ENCODE measurements at places on chromosomes 16 and 17.

GRCh38 chr17:44203731-44204440 is 4.2 kb upstream of the ATXN7L3 start:
- peaks cover 17% of the 10 kb centered on the region for H3K36me3 ChIP-seq
- no peak overlapping the region for H3K27ac ChIP-seq
- H3K27me3 ChIP-seq: no peaks in the 10 kb centered on the region
- peaks cover 4% of the 10 kb centered on the region for H3K4me1 ChIP-seq

GRCh38 chr17:77129568-77130301 is 11.0 kb upstream of the SEC14L1 start:
- H3K27ac ChIP-seq: no peak overlapping the region
- no peak overlapping the region for H3K4me3 ChIP-seq
- H3K27me3 ChIP-seq: no peaks in the 10 kb centered on the region

GRCh38 chr16:10868596-10869469 is 8.2 kb upstream of the CIITA start:
- no peak overlapping the region for H3K27ac ChIP-seq
- no peaks in the 10 kb centered on the region for H3K27me3 ChIP-seq
- no peak for DNase-seq
- no peak overlapping the region for H3K4me3 ChIP-seq

GRCh38 chr17:75346906-75347305 is 57.7 kb upstream of the SLC25A19 start:
- H3K27ac ChIP-seq: 0 out of 2 replicates have a peak overlapping the region, but pooled peaks have one; percentile 8
- no peaks in the 10 kb centered on the region for H3K36me3 ChIP-seq
- peaks cover 38% of the 10 kb centered on the region for H3K4me1 ChIP-seq
- no peaks in the 10 kb centered on the region for H3K27me3 ChIP-seq
- DNase-seq: peak; percentile 85

- DNase-seq: no peak
- no peaks in the 10 kb centered on the region for H3K4me1 ChIP-seq
- H3K36me3 ChIP-seq: no peaks in the 10 kb centered on the region
- no peak overlapping the region for H3K27ac ChIP-seq
- peaks cover 4% of the 10 kb centered on the region for H3K27me3 ChIP-seq
These were observed 27.9 kb downstream of the SLFN11 start for GRCh38 chr17:35345445-35345925.

DNA sequence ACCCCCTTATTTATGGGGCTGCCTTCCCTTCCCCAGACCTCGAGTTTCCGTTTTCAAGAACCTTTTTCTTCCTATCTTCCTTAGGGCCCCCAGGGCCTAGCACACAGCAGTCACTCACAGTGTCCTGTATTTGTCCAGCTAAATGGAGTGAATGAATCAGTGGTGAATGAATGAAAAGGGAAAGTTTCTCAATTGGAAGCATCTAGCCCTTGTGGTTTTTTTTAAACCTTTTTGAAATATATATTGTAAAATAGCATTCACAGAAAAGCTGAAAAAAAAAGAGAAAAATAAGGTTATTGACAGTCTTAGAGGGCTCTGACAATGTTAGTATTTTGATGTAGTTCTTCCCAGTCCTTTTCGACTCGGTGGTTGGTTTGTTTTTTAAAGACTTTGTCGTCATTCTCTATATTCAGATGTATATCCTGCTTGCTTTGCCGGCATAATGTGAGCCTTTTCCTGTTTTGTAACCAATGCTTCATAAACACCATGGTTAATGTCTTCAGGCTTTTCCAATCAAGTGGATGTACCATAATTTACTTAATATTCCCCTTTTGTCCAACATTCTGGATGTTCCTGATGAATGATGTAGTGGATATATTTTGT is 45.3 kb downstream of the RAI1 start:
- no peak for DNase-seq
- H3K27ac ChIP-seq: no peak overlapping the region
- no peaks in the 10 kb centered on the region for H3K4me1 ChIP-seq
- H3K4me3 ChIP-seq: no peak overlapping the region
- H3K36me3 ChIP-seq: peaks cover 22% of the 10 kb centered on the region

- H3K27me3 ChIP-seq: no peaks in the 10 kb centered on the region
- no peak for DNase-seq
- H3K27ac ChIP-seq: peak overlapping the region; percentile 75
- peak overlapping the region; percentile 100 for H3K4me3 ChIP-seq
- no peaks in the 10 kb centered on the region for H3K36me3 ChIP-seq
These were observed 1.3 kb upstream of the NUTF2 start for GRCh38 chr16:67845291-67846062.

- no peak for DNase-seq
- no peak overlapping the region for H3K4me3 ChIP-seq
- H3K27me3 ChIP-seq: no peaks in the 10 kb centered on the region
- no peaks in the 10 kb centered on the region for H3K36me3 ChIP-seq
- peaks cover 6% of the 10 kb centered on the region for H3K4me1 ChIP-seq
These were observed 123.7 kb downstream of the STX8 start for GRCh38 chr17:9451934-9452333.

GRCh38 chr17:34920676-34921075 is 40.6 kb downstream of the CCT6B start:
- H3K27me3 ChIP-seq: no peaks in the 10 kb centered on the region
- DNase-seq: no peak
- H3K27ac ChIP-seq: no peak overlapping the region
- H3K4me3 ChIP-seq: no peak overlapping the region

- H3K27ac ChIP-seq: no peak overlapping the region
- H3K27me3 ChIP-seq: no peaks in the 10 kb centered on the region
- DNase-seq: no peak
- no peak overlapping the region for H3K4me3 ChIP-seq
These were observed 20.0 kb downstream of the IST1 start for GRCh38 chr16:71915350-71915749.

- peaks cover 5% of the 10 kb centered on the region for H3K4me1 ChIP-seq
- H3K4me3 ChIP-seq: peak overlapping the region; percentile 94
- DNase-seq: no peak
- peaks cover 30% of the 10 kb centered on the region for H3K36me3 ChIP-seq
- H3K27me3 ChIP-seq: no peaks in the 10 kb centered on the region
These were observed 428 bp downstream of the TUFM start for GRCh38 chr16:28845761-28846079.

GRCh38 chr16:68664297-68664696 is 19.2 kb downstream of the CDH3 start:
- no peaks in the 10 kb centered on the region for H3K36me3 ChIP-seq
- no peak overlapping the region for H3K4me3 ChIP-seq
- H3K27me3 ChIP-seq: no peaks in the 10 kb centered on the region

GRCh38 chr16:15059324-15059723 is 3.5 kb upstream of the NTAN1 start:
- H3K36me3 ChIP-seq: peaks cover 30% of the 10 kb centered on the region
- no peaks in the 10 kb centered on the region for H3K4me1 ChIP-seq
- no peak overlapping the region for H3K4me3 ChIP-seq
- no peak for DNase-seq
- H3K27ac ChIP-seq: no peak overlapping the region
- H3K27me3 ChIP-seq: no peaks in the 10 kb centered on the region

- H3K27ac ChIP-seq: no peak overlapping the region
- H3K4me3 ChIP-seq: no peak overlapping the region
- H3K4me1 ChIP-seq: peaks cover 9% of the 10 kb centered on the region
- peaks cover 3% of the 10 kb centered on the region for H3K36me3 ChIP-seq
- H3K27me3 ChIP-seq: no peaks in the 10 kb centered on the region
- peak; percentile 75 for DNase-seq
These were observed 20.8 kb downstream of the NPRL3 start for GRCh38 chr16:117379-118365.

- no peak for DNase-seq
- H3K27me3 ChIP-seq: no peaks in the 10 kb centered on the region
- no peak overlapping the region for H3K27ac ChIP-seq
- no peaks in the 10 kb centered on the region for H3K4me1 ChIP-seq
- H3K4me3 ChIP-seq: no peak overlapping the region
These were observed 20.4 kb downstream of the NLRC5 start for GRCh38 chr16:57009643-57010170.

DNA sequence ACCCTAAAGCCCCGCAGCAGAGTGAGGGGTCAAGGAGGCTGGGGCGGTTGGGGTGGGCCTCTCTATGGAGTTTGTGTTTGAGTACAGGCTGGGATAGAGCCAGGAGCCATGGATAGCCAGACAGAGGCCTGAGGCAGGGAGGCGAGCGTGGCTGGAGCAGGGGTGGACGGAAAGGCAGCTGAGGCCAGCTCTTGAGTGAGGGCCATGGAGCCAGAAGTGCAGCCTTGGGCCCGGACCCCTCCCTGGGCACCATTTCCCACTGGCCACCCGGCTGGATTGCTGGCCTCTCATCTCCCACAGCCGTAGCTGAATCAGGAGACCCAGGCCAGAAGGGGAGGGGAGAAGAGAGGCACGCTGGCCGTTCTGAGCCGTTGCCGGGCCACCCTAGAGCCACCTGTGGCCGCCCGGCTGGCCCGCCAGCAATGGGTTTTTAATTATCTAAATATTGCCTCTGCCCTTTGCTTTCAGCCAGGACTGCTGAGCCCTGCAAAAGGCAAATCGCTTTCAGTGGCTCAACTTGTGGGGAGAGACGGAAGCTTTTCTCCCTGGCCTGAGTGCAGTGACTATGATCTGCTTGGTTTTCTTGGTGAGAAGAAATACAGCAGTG is 75.2 kb upstream of the GSE1 start:
- no peaks in the 10 kb centered on the region for H3K27me3 ChIP-seq
- DNase-seq: no peak
- peaks cover 16% of the 10 kb centered on the region for H3K4me1 ChIP-seq
- H3K27ac ChIP-seq: no peak overlapping the region

GRCh38 chr16:22312897-22313781 is 15.9 kb downstream of the POLR3E start:
- H3K27ac ChIP-seq: no peak overlapping the region
- H3K4me3 ChIP-seq: no peak overlapping the region
- no peak for DNase-seq
- no peaks in the 10 kb centered on the region for H3K4me1 ChIP-seq
- peaks cover 9% of the 10 kb centered on the region for H3K36me3 ChIP-seq

All from SJCRH30 (cell line).